ENCODE measurements at places on chromosomes 2 and 18.

DNA sequence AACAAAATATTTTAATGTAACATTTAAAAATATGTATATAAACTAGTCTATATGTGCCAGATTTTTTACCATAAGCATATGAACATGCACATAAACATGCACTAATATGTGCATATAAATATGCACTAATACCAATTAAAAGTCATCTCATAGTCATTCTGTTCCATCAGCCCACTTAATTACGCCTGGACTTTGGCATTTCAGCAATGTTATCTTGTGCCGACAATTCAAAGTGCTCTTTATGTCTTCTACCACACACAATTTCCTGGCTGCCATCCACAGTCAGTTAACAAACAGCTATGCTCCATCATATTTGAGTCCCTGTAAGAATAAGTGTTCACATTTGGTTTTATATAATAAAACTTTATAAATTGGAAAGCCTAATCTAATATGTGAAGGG is 92.6 kb upstream of the TSPYL6 start:
- no peak for DNase-seq

- DNase-seq: peak; percentile 72
Observed at GRCh38 chr2:86036669-86037138, 69.0 kb downstream of the POLR1A start.

- DNase-seq: no peak
Observed at GRCh38 chr2:203949228-203949627, 12.7 kb downstream of the ICOS start.

- DNase-seq: peak; percentile 53
Observed at GRCh38 chr2:171432969-171433762, 624 bp downstream of the METTL8 start.

GRCh38 chr2:226981791-226982326 is 146.0 kb downstream of the RHBDD1 start:
- no peak for DNase-seq

DNA sequence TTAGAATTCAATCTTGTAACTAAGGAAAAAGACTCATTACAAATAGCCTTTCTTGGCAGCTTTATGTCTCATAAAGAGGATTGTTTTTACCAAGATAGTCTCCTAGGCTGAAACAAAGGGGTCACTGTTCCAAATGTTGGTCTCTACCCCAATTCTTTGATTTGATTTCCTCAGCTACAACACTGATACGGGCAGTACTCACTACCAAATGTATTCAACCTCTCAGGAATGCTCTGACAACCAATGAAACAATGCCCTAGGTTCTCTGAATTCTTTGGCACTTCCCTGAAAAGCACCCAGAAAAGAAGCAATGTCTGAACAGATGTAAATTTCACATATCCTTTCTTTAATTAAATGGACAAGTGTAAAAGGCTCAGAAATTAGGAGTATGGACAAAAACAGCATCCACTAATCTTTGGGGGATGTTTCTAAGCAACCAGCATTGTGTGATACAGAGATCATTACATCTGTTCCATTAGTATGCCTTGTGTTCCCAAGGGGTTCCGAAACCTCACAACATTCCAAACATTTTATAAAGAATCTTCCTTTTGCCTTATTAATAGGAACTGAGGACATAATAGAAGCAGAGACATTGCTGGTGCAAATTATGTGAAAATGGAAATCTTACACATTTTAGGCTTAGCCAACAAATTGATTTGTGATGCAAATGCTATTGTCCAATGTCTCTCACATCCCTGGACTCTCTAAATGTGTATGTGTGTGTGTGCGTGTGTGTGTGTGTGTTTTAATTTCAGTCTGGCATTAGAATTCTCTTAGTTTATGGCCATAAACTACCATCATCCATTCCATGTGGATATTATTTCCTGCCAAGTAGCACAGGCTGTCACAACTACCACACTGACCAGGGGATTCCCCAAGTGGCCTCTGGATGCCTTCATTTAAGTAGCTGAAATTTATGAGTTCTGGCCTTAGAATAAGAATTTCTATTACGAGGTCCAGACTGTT is 276.0 kb downstream of the MTX2 start:
- DNase-seq: no peak

DNA sequence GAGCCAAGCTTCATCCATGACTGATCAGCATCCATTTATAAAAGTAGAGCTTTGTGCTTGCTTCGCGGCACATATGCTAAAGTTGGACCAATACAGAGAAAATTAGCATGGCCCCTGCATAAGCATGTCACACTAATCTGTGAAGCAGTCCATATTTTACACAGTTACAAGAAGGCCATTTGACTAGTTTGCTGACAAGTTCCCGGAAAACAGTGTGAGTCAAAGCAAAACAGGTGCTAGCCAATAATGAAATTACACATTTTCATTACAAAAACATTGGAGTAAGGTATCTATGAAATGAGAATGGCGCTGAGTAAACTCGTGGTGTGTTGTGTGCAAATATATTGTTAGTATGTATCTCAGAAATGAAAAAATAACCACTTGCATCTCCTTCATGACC is 4.7 kb downstream of the ANKRD62 start:
- DNase-seq: no peak

GRCh38 chr18:23238152-23238531 is 102.9 kb downstream of the CABLES1 start:
- DNase-seq: no peak

DNA sequence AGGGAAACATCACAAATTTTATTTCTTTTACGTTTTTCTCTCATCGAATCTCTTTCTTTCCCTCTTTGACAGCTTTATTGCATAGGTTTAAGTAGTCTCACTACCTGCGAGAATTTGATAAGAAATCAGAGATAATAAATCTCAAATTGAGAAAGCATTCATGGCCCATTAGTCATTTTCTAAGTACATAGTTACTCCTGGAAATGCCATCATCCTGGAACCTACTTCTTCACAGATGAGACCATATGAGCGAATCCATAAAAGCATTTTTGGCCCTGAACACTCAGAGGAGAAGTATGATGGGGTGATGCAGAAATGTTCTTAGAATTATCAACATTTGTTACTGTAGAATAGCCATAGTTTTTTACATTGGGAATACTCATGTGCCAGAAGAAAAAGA is 138.0 kb upstream of the ARHGAP28 start:
- no peak for DNase-seq

DNA sequence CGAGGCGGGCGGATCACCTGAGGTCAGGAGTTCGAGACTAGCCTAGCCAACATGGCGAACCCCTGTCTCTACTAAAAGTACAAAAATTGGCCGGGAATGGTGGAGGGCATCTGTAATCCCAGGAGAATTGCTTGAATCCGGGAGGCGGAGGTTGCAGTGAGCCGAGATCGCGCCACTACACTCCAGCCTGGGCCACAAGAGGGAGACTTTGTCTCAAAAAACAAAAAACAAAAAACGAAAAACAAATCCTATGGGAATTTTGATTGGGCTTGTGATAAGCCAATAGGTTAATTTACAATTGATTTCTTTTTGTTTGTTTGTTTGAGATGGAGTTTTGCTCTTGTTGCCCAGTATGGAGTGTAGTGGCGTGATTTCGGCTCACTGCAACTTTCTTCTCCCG is 24.2 kb upstream of the TOGARAM2 start:
- no peak for DNase-seq

- DNase-seq: peak; percentile 40
Observed at GRCh38 chr2:124683536-124684428, 658.7 kb downstream of the CNTNAP5 start.

GRCh38 chr18:9333441-9334328 is 888 bp upstream of the TWSG1 start:
- DNase-seq: no peak

- no peak for DNase-seq
Observed at GRCh38 chr2:50345701-50346591, 686.0 kb downstream of the NRXN1 start.

DNA sequence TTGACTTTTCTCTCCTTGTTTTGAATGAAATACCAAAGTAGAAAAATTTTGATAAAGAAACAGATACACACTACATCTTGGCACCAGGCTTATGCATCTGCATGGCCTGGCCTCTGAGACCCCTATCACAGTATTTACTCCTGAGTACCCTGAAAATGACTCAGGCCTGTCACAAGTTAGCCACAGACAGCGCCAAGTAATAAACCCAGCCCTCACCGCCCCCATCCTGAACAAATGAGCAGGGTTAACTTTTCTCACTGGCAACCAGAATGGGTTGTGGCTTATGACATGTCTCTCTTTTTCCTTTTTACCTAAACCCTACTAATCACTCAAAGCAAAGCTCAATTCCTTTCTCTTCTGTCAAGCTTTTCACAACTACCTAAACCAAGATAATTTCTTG is 35.3 kb downstream of the SPRED2 start:
- no peak for DNase-seq

GRCh38 chr2:160952464-160953254 is 207.6 kb upstream of the TANK start:
- DNase-seq: no peak

DNA sequence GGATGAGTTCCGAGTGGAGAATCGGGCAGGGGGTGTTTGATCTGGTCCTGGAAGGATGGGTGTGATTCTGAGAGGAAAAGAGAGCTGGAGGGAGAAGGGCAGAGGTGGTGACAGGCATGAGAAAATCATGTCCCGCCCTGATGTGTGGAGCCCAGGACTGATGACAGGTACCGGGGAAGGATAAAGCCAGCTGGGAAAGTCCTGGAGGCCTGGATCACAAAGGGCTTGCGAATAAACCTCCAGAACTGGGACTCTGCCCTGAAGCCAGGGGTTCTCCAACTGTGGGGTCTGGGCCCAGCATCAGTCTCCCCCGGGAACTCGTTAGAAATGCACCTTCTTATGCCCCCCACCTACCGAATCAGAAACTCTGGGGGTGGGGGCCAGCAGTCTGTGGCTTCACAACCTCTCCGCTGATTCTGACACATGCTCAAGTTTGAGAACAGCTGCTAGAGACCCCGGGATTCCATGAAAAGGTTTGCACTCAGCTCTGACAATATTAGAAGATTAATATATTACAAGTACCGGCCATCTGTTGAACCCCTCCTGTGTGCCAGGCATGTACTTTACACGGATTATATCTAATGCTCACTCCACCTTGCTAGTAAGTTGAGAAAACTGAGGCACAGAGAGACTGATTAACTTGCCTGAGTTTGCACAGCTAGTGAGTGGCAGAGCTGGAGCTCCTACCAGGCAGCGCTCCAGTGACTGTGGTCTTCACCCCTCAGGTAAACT is 8.0 kb downstream of the TNFRSF11A start:
- DNase-seq: peak; percentile 16

DNA sequence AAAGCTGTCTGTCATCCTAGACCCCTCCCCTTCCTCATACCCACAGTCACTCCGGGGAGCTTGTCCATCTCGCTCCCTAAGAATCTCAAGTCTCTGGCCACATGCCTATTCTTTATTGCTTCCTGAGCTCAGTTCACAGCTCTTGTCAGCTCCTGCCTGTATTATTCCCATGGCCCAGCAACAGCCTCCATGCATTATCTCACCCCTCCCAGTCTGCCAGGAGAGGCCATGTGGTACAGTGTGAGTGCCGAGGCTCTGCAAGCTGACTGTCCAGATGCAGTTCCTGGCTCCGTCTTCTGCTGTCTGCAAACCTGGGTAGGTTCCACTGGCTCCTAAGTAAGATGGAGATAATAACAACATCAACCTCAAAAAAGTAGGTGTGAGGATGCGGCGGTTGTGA is 79.7 kb downstream of the MRPS9 start:
- DNase-seq: no peak

DNA sequence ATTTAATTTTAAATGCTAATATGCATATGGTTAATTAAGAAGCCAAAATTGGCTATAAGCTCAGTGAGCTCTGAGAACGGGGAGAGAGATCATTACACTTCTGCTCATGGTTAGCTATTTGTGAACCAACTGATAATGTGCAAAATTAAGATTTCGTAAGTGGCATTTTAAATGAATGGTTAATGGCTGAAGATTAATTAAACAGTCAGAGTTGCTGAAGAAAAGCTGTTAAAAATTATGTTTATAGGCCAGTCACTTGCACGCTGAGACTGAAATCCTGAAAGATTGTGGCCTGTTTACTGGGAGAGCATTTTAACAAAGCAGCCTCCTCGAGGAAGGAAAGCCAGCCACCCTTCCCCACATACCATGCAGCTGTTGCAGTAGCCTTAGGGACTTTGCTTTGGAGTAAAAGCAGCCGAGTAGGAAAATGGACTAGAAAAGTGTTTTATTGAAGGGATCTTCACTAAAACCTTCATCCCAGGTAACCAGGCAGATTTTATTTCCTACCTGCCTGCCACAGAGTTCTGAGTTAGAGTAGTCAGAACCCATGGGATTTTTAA is 218.8 kb upstream of the NRP2 start:
- no peak for DNase-seq

DNA sequence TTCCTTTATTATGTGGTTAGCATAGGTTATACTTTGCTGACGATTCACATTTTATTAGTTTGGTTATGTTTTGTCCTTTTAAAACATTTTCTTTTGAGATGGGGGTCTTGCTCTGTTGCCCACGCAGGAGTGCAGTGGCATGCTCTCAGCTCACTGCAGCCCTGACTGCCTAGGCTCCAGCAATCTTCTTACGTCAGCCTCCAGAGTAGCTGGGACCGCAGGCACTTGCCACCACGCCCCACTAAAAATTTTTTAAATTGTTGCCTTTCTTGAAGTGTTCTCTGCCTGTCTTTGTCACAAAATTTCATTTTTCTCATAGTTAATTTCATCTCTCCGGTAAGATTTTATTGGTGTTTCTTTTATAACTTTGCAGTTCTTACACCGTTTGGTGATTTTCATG is 18.9 kb downstream of the HRH4 start:
- no peak for DNase-seq

GRCh38 chr2:135925571-135925970 is 49.3 kb upstream of the MCM6 start:
- no peak for DNase-seq

- no peak for DNase-seq
Observed at GRCh38 chr18:40357536-40357935, 1597.5 kb upstream of the PIK3C3 start.

GRCh38 chr2:96527286-96528005 is 9.1 kb upstream of the ARID5A start:
- DNase-seq: no peak

DNA sequence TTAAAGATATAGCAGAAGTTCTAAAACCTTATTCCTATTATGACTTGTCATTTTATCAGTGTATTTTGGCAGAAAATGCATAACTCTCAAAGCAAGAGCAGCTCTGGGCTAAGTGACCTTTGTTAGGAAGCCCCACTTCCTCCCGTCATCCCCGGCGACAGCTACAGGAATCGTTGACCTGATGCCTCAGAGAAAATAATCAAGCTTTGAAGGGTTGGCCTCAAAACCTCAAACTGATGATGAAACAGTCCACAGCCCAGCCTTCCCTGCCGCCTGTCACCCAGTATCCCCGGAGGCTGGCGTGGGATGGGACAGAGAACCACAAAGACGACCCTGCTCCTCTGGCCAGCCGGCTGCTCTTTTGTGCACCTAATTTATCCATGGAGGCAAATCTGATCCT is 65.3 kb downstream of the KCNF1 start:
- no peak for DNase-seq
